ENCODE measurements at places on chromosomes 1 and 21.

DNA sequence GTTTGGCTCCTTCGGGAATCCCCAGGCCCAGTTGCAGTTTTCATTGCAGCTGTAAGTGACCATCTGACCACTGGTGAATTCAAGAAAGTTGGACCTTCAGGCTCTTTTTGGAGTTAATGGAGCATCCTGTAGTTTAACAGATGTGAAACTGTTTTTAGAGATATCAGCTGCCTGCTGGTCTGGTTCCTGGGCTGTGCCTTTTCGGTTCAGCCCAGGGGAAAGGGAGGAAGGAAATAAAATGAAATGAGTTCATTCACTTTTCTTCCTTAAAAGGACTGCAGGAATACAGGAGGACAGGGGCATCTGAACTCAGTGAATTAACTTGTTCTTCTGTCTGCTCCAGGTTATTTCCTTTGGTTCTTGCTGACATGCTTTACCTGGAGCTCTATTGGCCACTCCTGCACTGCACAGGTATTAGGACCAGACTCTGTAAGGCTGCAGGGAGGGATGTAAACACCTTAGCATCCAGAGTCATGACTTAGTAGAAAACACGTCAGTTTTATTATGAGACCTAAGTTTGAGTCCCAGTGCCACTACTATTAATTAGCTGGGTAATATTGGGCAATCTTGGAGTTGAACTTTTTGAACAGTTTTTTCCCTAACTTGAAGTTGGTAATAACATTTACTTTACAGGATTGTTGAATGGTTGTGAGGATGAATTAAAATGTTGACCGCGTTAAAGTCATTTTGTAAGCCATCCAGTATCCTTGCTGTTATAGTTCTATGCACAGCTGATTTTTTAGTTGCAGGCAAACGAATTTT lies 83.6 kb downstream of the LRRC8D start:
- no peak for DNase-seq

GRCh38 chr1:210299501-210299900 lies 29.2 kb upstream of the HHAT start:
- DNase-seq: no peak

DNA sequence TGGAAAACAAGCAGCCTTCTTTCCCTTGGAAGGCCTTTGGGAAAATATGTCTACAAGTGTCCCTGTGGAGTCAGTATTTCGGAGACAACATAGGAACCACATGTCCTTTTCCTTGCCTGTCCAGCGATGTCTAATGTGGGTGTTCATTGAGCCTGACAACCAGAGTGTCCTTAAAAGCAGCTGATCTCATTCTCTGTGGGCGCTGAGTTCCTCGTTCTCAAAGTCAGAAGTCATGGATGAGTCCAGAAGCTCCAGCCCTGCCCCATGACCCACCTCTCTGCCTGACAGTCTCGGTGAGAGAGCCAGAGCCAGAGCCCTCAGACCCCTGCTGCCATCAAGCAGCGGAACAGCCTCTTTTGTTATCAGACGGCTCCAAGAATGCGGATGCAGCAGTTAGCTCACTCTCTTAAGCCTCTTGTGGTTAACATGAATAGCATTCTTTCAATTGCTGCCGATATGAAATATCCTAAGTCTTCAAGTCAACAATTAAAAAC lies 329.2 kb downstream of the TGFB2 start:
- DNase-seq: no peak

DNA sequence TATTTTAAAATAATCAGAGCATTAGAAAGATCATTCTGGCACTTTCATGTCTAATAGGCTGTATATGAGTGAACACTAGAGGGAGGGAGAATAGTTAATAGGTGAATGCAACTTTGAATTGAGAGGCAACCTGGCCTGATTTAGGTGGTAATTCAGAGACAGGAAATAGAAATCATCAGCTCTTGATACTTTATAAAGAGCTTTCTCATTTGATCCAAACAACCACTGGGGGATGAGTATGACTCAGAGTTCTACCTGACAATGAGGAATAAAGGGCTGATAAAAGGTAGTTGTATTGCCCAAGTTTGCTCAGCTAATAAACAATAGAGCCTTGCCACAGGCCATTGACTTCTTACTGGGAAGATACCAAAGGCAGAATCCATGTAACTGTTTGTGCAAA lies 5.2 kb upstream of the FAM89A start:
- no peak for DNase-seq

- no peak for DNase-seq
Measured at GRCh38 chr1:157403203-157403602, 149.1 kb downstream of the FCRL5 start.

DNA sequence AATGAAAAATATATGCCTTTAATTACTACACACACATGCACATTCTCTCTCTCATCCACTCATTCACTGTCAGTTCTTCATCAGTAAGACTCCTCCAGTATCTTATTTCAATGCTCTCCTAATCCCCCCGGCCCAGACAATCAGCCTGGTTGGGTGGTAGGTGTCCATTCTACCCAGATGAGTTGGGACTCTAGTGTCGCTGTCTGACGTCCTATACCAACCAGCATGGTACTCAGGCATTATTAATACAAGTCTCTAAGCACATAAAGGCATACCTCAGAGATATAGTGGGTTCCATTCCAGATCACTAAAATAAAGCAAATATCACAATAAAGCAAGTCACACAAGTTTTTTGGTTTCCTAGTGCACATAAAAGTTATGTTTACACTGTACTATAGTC lies 19.8 kb downstream of the NRIP1 start:
- no peak for DNase-seq

DNA sequence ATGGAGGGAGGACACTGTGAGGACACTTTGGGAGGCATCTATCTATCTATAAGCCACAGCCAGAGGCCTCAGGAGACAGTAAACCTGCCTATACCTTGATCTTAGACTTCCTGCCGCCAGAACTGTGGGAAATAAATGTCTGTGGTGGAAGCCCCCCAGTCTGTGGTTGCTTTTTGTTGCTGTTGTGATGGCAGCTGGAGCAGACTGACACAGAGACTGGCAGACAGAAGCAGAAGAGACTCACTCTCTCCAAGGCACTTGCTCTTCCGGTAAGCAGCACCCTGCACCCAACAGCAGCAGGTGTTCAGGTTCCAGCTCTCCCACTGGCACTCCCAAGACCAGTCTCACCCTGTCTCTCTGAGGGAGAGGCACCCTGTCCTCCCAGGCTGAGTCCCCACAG lies 297.6 kb downstream of the TTLL7 start:
- DNase-seq: no peak

GRCh38 chr1:53126495-53126894 lies 15.9 kb downstream of the SLC1A7 start:
- DNase-seq: no peak

GRCh38 chr1:24540906-24541710 lies 14.8 kb upstream of the NCMAP start:
- no peak for DNase-seq

- DNase-seq: no peak
Measured at GRCh38 chr1:109818271-109818987, 54.7 kb upstream of the EPS8L3 start.

GRCh38 chr1:39426346-39426745 lies 65.1 kb upstream of the BMP8A start:
- DNase-seq: no peak

DNA sequence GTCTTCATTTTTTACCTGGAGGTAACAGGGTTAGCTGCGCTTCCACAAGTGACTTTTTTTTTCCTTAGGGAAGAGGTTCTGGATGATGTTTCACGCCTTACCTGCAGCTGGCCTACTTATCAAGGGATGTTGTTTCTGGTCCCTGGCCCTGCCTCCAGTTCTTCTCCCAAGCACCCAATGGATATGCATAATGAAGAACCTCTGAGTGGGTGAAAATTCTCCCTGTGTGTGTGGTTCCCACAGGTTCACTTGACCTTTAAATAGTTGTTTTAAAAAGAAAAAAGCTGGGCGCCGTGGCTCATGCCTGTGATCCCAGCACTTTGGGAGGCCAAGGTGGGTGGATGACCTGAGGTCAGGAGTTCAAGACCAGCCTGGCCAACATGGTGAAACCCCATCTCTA lies 31.8 kb upstream of the DPT start:
- DNase-seq: no peak

GRCh38 chr1:116165572-116165971 lies 54.4 kb downstream of the MAB21L3 start:
- DNase-seq: no peak

- no peak for DNase-seq
Measured at GRCh38 chr1:119778359-119778758, 9.7 kb upstream of the HMGCS2 start.
